ENCODE measurements at places on chromosomes 7 and 10.

GRCh38 chr10:65341323-65341925 lies 1584.4 kb upstream of the LRRTM3 start:
- DNase-seq = no peak

- no peak for DNase-seq
Observed at GRCh38 chr7:35875292-35875691, 74.4 kb downstream of the SEPTIN7 start.

GRCh38 chr10:29585488-29585976 lies 49.2 kb downstream of the SVIL start:
- DNase-seq = no peak

- no peak for DNase-seq
Observed at GRCh38 chr7:46032942-46033341, 111.9 kb upstream of the IGFBP3 start.

DNA sequence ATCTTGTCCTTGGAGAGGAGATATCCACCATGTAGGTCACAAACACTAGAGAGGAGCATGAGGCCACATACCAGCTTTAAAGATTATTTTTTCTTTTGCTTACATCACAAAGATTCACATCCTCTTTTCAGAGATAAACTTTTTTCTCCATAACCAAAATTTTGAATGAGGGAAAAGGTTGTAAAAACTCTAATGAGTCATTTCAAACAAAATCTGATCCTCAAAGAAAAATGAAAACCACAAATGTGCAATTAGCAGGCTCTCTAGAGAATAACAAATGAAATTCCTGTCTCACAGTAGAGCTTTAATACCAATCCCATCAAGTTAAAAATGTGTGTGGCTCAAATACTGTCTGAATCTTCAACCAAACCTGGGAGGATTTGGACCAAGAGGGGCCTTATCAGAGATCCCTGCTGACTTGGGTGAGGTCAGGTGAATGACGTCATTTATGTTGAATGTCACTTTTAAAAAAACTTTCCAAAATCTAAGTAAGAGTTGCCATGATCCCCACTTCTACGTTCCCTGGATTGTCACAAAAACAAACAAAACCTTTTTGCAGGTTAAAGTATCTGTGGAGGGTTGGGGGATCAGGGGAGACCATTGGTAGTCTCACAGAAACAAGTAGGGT lies 261.5 kb upstream of the NPSR1 start:
- DNase-seq = no peak

DNA sequence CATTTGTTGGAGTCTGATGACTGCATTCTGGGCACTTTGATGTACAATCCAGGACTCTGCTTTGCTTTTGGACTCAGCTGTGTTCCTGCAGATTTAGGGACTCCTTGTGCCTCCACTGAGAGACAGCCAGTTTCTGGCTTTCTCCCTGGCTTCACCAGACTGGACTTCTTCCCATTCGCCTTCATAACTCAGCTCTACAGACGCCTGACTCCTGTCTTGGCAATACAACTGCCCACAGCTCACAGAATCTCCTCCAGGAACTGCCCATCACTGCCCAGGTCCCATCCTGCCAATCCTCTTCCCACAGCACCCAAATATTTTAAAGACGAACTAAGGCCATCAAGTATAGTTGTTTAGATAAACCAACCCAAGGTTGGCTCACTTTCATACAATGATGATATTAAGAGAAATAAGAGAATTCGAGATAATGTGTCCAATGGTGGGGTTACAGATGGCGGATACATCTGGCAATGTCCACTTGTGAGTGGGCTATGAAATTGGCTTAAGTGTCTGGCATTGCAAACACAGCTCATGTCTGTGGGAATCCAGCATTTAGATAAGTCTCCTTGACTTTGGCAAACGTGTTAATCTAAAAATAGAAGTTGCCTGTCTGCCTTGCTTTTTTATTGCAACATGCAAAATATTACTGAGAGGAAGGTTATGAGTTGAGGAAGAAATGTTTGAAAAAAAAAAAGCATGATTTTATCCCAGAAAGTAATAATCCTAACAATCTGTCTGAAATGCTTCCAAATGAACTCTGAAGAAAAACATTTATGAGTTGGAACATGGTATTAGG lies 95.1 kb downstream of the ITGA8 start:
- no peak for DNase-seq

DNA sequence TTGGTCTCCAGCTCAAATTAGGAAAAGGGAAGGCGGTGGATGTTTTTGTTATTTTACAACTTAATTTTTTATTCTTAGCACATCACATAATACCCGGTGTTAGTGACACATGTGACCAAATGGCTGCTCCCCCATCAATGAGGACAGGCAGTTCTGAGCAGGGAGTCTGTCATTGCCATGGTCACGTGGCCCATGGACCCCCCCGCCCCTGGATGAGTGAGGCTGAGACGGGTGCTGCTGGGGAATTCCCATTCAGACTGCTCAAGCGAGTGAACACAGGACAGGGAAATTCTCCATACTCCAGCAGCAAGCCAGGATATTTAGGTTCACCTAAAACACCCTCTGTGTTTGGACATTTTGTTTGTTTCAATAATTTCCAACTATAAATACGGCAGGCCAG lies 34.7 kb upstream of the SLC35B4 start:
- no peak for DNase-seq

- DNase-seq = no peak
Observed at GRCh38 chr10:68137171-68137570, 27.9 kb downstream of the MYPN start.

- DNase-seq = no peak
Observed at GRCh38 chr10:45514291-45515270, 140.6 kb downstream of the ALOX5 start.

- no peak for DNase-seq
Observed at GRCh38 chr7:14900051-14900450, 2.5 kb downstream of the DGKB start.

DNA sequence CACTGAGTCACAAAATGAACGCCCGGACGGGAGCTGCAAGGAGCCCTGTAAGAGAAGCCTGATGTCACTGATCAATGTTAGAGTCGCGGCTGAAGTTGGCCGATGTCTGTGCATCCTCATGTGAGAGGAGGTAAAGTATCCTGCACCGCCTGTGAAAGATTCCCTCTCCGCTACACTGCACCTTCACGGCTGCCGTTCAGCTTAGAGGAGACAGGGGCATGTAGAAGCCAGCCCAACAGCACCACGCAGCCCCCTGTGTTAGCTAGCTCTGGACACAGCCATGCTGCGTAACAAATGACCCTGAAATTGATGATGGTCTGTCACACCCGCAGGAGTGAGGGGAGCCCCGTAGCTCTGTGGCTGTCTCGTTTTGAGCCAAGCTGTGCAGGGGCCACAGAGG lies 81.5 kb upstream of the DIP2C start:
- DNase-seq = no peak

- no peak for DNase-seq
Observed at GRCh38 chr7:133157045-133157444, 75.2 kb upstream of the CHCHD3 start.

- DNase-seq = no peak
Observed at GRCh38 chr10:43219848-43220247, 47.0 kb downstream of the RASGEF1A start.

DNA sequence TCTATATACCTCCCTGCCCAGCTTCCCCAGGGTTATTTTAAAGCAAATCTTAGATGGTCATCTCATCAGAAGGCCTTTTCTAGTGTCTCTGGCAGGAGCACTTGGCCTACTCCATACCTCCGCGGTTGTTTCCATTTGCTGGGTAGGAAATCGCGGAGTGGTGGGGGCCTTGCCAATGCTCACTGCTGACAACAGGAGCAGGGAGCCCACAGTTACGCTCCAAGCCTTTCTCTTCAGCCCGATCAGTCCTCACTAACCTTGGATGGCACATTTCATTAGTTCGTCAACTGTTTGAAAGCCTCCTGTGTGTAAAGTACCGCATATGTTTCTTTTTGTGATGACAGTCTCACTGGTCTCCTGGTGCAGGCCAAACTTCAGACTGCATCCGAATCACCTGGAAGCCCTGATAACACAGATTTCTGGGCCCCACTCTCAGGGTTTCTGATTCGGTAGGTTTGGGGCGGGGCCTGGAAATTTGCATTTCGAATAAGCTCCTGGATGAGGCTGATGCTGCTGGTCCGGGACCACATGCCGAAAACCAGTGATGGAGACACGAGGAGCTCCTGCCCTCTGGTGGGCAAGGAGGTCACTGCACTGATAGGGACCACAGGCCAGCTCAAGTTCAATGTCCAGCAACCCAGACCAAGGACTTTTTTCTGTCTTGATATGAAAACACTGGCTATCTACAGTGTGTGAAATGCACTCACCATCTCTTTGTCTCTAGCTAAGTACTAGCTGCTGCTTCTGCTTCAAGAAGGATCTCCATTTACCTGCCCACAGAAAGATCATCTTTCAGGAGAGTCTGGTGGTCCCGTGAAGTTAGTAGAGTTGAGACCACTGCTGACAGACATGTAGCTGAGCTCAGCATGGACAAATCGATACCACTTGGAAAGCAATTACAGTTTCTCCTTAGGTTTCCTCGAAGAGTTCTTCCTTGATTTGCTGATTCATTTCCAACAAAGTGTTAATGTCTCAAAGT lies 14.0 kb downstream of the LRGUK start:
- DNase-seq = peak; percentile 7

DNA sequence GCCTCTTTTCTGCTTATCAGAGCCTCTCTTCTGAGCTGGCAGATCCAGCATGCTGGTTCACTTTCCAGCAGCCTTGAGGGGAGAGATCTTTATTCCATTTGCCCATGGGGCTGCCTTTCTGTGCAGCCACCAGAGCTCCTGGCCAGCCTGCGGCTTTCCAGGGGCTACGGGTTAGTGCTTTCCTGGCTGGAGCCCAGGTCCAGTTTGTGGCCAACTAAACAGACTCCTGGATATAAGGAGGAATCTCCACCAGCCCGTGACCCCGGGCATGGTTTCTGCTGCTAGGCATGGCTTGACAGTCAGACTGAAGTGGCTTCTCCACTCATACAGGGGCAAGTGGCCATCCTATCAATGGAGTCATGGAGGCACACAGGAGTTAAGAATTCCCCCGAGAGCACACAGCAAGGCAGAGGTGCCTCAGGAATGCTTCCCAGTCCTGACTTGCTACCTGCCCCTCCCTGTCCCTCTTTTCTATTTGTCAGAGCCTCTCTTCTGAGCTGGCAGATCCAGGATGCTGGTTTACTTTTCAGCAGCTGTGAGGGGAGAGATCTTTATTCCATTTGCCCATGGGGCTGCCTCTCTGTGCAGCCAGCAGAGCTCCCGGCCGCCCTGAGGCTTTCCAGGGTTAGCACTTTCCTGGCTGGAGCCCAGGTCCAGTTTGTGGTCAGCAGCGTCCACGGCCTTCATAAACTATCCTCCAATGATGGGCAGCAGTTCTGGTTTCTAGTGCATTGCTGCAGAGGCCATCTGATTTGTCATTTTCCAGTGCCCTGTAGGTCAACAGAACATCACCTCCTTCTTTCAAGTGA lies 35.9 kb downstream of the TSPAN15 start:
- DNase-seq = no peak

GRCh38 chr7:2477447-2478398 lies 1.5 kb upstream of the GRIFIN start:
- no peak for DNase-seq

DNA sequence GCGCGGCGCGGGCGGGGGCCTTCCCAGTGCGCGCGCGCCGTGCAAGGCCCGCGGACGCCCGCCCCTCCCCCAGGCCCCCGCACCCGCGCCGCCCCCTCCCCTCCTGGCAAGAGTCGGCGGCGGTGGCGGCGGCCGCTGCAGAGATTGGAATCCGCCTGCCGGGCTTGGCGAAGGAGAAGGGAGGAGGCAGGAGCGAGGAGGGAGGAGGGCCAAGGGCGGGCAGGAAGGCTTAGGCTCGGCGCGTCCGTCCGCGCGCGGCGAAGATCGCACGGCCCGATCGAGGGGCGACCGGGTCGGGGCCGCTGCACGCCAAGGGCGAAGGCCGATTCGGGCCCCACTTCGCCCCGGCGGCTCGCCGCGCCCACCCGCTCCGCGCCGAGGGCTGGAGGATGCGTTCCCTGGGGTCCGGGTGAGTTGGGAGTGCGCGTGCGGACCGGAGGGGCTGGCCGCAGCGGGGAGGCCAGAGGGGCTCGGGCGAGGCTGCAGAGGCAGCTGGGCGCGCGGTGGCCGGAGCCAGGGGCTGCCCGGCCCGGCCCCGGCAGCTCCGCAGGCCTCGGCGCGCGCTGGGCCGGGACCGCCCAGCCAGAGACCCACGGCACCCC lies at the start of gene BMPR1A:
Gene BMPR1A, plus strand, starts transcription at position 109 of the 602 bp plus-strand sequence. CDS start 119,400 bp downstream, outside the sequence.
- DNase-seq = peak; percentile 24

DNA sequence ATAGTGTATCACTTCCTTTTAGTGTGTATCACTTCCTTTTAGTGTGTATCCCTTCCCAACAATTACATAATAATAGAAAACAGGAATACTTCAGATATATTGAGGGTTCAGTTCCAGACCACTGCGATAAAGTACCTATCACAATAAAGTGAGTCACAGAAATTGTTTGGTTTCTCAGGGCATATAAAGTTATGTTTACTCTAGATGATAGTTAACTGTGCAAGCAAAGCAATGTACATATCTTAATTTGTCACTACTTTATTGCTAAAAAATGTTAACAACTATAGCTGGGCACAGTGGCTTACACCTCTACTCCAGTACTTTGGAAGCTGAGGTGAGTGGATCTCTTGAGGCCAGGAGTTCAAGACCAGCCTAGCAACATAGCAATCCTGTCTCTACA lies 938.4 kb downstream of the CCSER2 start:
- no peak for DNase-seq
